AG20443 (cell line): ENCODE measurements at places on chromosomes 5 and 9.

GRCh38 chr5:126806-127205 is 34.8 kb downstream of the PLEKHG4B start:
- no peak for DNase-seq

DNA sequence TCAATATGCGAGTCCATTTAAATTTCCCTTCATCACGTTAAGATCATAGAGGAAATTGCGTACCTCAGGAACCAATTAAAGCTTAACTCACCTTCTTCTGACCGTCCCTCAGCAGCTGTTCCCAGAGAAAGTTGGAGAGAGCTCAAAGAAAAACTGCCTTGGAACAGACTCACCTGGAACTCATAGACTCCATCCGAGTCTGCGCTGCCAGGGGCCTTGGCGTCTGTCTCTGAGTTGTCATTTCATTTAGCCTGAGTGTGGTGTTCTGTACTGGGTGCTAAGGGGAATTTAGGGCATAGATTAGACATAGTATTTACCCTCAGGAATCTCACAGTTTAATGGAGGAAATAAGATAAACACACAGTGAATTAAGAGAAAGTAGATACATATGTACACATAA is 892.7 kb downstream of the TLE1 start:
- no peak for DNase-seq

- DNase-seq: peak; percentile 64
Observed at GRCh38 chr9:97990259-97990658, 7.1 kb downstream of the ANP32B start.

DNA sequence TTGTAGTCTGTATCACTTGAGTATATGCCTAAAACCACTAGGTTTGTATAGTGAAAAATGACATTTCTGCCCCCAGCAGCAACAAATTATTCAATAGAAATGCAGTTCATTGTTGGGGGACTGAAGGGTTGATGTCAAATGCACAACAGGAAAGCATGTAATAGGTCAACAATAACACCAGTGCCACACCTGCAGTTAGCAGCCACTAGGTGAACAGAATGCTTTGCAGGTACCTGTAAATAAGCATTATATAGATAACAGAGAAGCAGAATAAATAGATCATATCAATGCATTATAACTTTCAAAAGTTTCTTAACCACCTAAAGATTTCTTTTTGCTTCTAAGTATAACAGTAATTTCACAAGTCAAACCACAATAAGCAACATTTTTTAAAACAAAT is 435.9 kb upstream of the DMAC1 start:
- no peak for DNase-seq
